GM19239 (cell line): ENCODE measurements at places on chromosomes 4 and X.

DNA sequence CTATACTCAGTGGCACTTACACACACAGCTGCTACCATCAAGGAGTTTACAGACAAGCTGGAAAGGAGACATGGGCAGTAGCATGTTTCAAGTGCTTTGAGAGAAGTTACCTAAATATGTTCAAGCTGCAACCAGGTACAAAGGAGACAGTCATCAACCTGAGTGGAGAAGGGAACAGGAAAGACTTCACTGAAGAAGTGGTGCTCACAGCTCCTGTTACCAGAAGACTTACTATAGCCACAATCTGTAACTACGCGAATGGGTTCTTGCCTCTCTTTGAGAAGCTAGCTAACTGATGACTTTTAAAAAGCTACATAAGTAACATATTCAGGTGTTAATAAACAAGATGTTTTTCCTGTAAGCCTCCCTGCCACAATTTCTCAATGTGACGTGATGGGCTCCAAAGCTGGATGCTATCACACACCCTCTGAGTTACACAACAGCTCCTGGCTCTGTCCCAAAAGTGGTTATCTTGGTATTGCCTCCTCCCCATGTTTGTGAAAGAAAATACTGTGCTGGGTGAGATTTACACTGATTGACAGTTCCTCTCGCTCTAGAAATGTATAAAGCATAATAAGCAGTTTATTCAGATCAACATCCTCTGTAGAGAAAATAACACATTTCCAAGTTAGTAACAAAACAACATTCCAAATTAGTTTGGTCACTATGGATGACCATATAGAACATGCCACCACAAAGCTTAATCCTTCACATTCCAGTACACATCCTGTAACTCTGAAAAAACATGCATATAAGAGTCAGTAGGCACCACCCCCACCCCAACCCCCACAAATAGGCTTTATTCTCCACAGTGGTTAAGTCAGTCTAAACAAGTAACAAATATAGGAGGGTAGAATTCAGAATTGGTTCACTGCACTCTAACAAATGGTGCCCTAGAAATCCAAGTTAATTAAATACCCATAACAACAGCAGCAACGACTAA lies 81.8 kb downstream of the FRYL start:
- DNase-seq = no peak

DNA sequence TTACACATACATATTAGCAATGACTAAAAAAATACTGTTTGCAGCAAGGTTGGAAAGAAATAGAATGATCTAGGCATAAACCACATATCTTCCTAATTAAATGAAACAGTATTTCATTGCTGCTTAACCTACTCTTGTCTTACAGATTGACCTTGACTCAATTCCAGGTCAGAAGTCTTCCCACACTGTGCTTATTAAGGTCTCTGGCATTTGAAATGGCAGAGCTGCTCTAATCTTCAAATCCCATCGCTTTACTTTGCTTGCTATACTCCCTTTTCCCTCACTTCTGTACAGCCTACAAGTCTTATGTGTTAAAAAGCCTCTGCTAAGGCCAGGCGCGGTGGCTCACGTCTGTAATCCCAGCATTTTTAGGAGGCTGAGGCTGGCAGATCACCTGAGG lies 424.5 kb downstream of the RPA4 start:
- no peak for DNase-seq

GRCh38 chr4:178102139-178102538 lies 659.9 kb upstream of the AGA start:
- DNase-seq = no peak

- no peak for DNase-seq
Measured at GRCh38 chr4:81698538-81699296, 227.0 kb upstream of the RASGEF1B start.

DNA sequence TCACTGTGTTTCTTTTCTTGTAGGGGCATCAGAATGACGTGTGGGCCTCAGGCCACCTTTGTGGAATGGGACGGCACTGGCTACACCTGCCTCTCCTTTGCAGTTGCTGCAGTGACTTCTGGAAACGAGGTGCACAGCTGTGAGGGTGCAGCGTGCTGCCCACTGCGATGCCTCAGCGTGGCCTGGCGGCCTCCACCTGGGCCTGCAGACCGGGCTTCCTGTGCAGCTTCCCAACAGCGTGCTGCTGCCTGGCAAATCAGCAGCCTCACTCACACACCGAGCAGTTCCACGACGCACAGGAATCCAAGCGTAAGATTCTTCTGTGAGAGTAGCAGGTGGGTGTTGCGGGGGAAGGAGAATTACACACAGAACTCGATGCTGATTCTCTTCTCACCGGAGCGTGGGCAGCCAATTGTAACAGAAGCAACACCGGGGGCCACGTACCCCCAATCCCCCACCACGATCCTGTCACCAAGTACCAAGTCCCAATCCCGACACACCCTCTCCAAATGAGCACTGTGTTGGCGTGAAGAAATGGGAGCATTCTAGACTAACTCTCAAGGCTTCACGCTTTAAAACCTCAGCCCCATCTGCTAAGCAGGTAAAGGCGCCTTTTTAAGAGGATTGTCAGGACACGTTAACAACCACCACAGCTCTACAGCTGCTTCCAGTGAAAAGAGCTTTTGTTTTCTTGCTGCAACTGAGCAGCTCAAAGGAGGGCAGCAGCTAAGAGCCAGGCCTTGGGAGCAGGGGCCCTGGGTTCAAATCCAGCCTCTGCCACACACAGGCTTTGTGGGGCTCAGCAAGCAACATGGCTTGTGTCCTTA lies 16.9 kb downstream of the WDR1 start:
- DNase-seq = no peak
